ENCODE measurements at places on chromosomes 5 and 9.

DNA sequence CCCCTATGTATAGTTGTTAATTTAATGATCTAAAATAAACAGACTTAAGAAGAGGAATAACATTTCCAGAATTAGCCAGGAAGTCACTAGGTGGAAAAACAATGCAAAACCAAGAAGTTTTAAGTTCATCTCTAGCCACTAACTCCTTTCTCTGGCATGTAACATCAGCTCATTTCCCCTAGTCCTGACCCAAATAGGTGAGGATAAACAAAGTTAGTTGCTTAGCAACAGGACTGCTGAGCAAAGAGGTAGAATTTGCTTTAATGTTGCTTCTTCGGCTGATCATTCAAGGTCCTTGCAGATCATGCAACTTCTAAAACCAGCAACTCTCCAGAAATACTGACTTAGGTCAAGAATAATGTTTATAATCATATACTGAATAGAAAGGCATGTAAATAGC lies 675.8 kb downstream of the CETN3 start:
- no peak for DNase-seq

DNA sequence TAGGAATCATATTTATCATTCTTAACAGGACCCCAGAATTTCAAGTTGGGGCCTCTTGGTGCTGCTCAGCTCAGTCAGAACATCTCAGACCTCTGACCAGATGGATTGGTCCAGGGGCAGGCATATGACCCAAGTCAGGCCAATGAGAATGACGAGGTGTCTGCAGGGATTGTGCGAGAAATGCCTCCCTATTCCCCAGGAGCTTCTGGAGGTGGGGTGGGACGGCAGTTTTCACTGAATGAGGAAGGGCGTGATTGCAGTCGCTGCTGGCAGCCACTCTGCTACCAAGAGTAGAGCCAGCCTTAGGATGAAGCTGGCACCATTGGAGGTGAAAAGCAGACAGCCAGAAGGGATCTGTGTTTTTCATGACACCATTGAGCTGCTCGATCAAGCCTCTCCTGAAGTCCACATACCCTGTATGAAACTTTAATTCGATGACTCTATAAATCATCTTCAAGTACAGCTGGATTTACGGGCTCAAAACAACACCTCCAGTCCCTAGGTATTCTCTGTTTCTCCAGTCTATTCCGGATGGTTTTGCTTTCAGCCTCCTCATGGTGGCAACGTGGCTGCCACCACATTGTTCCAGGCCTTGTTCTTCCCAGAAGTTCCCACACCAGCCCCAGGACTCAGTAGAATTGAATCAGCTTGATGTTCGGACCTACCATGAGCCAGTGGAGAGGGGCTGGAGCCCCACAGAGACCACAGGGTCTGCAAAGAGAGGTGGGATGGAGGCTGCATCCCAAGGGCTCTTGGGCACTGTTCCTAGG lies 70.2 kb upstream of the ADAMTS2 start:
- DNase-seq: no peak

DNA sequence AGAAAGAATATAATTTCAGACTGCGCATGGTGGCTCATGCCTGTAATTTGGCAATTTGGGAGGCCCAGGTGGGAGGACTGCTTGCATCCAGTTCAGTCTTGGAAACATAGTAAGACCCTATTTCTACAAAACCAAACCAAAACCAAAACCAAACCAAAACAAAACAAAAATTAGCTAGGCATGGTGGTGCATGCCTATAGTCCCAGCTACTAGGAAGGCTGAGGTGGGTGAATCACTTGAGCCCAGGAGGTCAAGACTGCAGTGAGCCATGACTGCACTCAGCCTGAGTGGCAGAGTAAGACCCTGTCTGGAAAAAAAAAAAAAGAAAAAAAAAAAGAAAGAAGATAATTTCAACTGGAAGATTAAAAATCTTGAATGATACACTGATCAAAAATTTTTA lies 137.0 kb upstream of the ACOT12 start:
- peak; percentile 40 for DNase-seq

GRCh38 chr5:64576250-64576649 lies 70.4 kb downstream of the RGS7BP start:
- DNase-seq: no peak

DNA sequence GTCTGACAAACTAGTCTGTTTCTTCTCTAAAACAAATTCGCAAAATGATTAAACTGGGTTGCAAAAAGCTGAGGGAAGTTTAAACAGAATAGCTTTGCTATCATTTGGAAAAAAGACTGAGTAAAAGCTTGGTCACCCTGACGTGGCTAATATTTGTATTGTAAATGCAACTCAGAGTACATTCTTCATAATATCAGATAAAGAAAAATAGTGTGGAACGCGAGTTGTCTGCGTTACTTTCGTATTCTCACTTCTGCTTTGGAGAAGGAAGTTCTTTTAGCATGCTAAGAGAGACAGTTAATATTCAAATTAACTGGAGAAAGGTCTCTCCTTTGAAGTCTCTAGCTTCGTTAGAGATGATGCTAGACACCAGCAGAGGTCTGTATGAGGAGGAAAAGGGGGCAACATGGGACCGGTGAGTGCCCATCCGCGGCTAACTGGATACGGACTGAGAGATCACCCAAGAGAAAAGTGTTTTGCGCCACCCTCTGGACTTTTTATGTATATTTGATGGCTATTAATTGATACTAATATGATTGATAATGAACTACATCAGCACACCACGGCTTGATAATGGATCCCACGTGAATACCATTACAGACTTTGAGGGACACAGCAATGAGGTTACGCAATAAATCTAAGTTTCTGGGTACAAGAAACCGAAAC lies 2.9 kb upstream of the CNTRL start:
- DNase-seq: no peak

- no peak for DNase-seq
These were observed 71.3 kb downstream of the MFAP3 start for GRCh38 chr5:154110107-154110453.

DNA sequence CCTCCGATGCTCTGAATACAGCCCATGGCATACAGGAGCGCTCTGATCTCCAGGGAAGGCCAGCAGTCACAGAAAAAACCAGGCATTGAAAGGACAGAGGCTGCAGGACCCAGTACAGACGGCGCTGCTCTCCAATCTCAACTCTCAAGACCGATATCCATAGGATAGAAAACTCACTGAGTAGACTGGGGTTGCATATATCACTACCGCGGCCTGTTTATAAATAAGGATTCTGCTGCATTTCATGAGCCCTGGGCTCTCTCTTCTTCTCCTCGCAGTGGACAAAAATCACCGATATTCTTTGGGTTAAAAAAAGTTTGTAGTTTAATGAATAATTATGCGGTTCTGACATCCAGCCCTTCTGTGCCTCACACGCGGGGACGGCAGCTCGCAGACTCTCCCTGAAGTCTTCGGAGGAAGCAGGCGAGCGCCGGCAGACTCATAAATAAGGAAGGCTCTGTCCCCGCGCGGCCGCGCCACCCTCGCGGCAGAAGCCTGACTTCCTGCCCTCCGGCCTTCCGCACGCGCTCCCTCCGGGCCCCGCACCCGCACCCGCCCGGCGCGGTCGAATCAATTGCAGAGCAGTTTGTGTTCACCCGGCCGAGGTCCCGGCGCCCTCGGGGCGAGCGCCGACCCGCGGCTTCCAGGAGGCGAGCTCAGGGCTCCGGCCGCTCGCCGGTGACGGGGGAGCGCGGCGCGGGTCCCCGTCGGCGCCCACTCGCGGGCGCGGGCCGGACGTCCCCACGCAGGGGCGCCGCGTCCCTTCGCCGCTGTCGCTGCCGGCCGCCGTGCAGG lies at the start of gene FAM78A:
Gene FAM78A, minus strand, starts transcription at position 417 of the 795 bp plus-strand sequence. Its CDS starts 331 bp downstream, at position 86.
- DNase-seq: no peak

DNA sequence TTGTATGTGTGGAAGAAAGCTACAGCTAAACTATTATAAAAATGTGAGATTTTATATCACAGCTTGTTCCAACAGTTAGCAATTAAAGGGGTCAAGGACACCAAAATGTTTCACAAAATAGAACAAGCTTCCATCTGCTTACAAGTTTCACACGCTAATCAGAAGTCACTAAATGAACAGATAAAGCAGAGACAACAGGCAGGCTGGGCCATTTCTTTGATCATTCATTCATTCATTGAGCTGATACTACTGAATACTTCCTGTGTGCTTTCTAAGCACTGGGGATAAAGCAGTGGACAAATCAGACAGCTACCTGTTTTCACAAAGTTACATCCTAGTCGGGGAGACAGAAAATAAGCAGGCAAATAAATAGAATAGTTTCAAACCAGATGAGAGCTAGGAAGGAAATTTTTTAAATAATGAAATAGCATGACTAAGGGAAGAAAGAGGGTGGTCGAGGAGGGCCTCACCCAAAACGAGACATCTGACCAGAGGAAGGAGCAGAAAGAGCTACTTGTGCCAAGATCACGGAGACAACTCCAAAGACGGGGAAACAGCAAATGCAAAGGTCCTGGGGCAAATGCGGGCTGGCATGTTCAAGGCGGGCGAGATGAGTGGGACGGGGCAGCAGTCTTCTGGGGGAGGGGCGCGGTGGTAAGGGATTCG lies 1.2 kb downstream of the MAPK9 start:
- DNase-seq: no peak

DNA sequence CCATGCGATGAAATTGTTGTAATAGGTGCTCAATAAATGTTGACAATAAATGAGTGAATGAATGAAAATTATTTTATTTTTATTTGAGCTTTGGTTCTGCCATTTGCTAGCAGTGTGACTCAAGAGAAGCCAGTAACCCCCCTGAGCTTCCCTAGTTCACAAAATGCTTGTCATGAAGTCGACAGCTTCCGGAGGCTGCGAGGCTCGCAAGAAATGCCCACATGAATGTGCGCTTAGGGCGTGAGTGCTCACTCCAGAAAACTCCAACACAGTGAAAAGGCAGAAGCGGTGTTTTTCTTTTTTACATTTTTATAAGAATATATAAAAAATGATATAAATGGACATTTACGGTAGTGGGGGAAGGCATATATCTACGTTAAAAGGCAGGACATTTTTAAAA lies 26.5 kb downstream of the CDKN2A start:
- no peak for DNase-seq

DNA sequence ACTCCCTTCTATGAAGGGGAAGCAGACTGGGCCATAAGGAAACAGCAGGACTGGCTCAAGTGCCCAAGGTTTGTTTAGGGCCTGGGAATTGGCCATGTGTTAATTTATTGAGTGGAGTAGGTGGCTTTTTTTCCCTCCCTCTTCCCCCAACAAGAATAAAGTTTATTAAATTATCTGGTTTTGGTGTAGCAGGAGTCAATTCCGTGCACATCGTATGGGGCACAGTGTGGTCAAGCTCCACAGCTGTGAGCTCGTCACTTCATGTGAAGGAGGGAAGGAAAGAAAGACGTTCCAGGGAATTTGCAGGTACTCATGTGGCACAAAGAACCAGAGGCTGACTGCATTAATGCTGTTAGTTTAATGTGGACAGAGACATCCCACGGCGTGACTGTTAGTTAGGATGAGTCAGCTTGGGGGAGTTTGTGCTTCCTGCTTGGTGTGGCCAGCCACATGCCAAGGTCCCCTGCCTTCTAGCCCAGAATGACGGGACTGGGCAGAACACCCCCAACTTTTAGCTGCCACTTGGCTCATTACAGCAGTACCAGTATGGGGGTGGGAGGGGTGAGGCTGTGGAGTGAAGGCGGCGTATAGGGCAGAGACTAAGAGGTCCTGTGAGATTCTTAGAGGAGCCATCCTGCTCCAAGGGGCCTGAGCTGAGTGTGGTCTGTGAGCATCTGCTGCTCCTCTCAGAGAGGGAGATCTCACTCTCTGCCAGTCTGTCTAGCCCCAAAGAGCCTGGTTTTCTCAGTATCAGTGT lies 33.2 kb downstream of the CSF1R start:
- peak; percentile 80 for DNase-seq

DNA sequence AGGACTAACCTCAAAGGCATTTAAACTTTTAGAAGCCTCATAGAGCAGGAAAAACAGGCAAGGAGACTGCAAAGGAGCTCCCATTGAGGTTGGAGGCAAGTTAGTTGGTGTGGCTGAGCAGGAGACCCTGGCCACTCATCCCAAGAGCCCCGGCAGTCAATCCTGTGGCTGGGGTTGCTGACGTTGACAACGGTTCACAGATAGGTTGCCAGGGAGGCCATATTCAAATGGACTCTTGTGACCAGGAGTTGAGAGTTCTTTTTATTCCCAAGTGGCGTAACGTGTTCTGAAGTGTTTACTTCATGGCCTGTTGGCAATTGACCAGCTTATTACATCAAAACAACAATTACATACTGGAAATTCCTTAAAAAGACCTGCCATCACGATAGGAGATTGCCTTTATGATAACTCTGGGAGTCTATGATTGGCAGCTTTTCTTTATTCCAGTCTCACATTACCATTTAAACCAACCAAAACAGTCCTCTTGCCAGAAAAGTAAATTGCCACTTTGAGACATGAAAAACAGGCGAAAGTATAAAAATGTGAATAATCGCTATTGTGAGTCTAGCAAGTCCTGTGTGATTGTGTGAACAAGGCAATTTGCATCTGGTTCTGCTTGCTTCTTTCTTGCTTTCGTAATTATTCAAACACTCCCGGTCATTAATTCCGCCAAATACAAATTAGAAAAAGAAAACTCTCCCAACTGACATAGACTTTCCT lies 394.9 kb downstream of the MED10 start:
- DNase-seq: no peak

DNA sequence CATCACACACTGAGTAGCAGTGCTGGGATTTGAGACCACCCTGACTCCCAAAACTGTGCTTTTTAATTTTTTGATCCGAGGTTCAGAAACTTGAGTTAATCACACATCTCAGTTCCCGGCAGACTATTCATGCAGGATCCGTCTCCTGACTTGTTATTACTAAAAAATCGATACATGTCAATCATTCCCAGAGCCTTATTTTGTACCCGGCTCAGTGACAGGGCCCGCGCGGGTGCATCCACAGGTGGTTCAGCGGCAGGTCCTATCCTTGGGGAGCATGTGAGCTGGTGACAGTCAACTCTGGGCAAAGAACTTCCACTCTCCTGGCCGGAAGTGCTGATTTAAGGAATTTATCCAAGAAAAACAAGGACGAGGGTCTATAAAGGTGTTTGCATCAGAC lies 95.9 kb upstream of the MVB12B start:
- no peak for DNase-seq

DNA sequence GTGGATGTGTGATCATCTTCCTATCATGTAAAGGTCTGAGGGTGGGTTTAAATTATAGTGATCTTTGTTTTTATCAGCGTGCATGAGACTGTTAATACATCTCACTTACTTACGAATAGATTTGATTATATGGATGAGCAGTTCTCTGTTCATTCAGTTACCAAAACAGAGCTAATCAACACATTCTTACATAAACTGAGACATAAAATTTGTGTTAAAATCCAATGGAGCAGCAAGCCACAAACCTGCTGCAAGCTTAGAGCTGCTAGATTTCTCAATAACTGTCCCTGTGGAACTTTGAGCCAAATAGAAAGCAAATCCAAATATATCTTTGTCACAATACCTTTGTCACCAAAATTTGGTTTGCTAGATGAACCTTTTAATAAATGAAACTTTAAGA lies 50.1 kb downstream of the NUDT12 start:
- DNase-seq: peak; percentile 9

DNA sequence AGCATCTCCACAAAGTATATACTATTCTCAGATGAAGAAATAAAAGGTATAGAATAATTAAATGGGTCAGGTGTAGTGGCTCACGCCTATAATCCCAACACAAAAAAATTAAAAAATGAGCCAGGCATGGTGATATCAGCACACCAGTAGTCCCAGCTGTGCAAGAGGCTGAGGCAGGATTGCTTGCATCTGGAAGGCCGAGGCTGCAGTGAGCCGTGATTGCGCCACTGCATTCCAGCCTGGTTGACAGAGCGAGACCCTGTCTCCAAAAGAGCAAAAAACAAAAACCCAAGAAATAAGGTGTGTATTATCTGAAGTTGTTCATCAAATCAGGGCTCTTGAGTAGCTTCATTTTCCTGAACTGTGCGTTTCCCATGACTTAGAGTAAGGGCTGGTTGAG lies 83.2 kb upstream of the MYO10 start:
- no peak for DNase-seq

- DNase-seq: no peak
These were observed 602 bp downstream of the CCNI2 start for GRCh38 chr5:132747616-132748440.

All from kidney glomerular epithelial cell (primary cell).